SW480 (cell line): ENCODE measurements at places on chromosomes 2 and 18.
A peak's percentile ranks its signal among the peaks of the same experiment; 100 is the strongest.

DNA sequence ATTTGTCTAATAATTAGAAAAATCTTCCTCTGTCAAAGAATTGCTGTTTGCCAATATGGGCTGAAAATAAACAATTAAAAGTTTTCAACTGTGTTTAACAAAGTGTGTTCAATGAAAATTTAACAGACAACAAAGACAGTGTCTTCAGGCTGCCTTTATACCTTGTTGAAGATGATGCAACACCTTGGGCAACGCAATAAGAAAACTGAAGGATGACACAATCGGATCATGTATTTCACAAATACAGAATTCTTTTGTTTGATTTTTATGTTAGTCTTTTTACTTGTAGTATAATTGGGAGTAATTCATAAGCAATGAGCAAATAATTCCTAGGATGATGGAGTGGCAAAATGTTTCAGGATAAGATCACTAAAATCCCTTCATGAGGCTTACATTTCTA, 27.8 kb downstream of the CHN1 start:
- DNase-seq = no peak

- no peak for DNase-seq
These were observed 1.6 kb upstream of the ASIC4 start for GRCh38 chr2:219512524-219513216.

GRCh38 chr18:33114749-33115148, 325.8 kb downstream of the CCDC178 start:
- DNase-seq = no peak

- no peak for DNase-seq
These were observed 23.1 kb upstream of the ATG16L1 start for GRCh38 chr2:233228376-233228775.

GRCh38 chr2:68824831-68825230, 46.4 kb downstream of the BMP10 start:
- no peak for DNase-seq

DNA sequence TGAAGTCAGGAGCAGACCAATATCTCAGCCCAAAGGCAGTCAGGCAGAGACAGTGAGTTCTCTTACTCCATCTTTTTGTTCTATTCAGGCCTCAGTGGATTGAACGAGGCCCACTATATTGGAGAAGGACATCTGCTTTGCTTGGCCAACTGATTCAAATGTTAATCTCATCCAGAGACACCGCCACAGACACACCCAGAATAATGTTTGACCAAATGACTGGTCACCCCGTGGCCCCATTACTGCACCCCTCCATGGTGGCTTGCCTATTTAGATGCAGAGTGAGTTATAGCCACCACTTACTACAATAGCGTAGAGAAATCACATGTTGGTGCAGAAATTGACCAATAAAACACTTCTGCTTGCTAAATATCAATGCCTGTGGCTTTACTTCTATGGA, 88.1 kb downstream of the HRH4 start:
- no peak for DNase-seq

GRCh38 chr2:5849562-5849961, 157.4 kb downstream of the SOX11 start:
- DNase-seq = peak; percentile 33
